ENCODE measurements at places on chromosomes 2 and 18.

- DNase-seq: peak; percentile 41
These were observed 29.7 kb downstream of the NOL10 start for GRCh38 chr2:10659898-10660568.

DNA sequence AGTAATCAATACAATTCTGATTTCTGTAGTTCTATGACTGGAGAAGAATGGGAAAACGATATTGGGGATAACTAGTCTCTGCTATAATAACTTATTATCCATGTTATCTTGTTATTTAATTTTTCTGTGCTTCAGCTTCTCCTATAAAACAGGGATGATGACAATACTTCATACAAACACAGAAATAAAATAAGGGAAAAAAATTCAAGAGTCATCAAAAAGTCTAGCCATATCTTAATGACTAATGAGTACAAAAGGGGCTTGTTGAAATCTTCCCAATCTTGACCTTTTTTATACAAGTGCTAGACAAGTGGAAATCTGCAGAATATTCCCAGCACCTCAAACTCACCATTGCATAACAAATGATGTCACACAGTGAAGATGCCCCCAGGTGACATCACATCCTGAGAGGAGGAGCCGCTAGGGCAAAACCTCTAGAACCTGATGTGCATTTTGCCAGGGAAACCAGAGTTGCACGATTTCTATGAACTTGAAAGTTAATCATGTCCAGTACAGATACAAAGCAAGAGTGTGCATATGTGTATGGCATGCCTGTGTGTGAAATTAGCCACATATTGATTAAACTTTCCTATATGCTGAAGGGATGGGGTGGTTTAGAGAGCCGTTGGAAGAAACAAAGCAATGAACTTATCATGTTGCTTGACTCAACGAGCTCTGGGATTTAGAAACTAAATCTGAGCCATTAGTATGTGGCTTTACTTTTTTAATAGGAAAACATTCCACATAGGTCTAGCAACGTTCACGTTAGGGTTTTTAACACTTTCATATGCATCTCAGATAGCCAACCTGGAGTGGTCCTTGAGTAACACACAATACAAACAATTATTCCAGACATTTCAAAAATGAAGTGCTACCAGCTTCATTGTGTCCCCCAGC, 278.9 kb downstream of the SLC4A3 start:
- no peak for DNase-seq

- no peak for DNase-seq
These were observed 101.8 kb downstream of the TRIB2 start for GRCh38 chr2:12818416-12819102.

DNA sequence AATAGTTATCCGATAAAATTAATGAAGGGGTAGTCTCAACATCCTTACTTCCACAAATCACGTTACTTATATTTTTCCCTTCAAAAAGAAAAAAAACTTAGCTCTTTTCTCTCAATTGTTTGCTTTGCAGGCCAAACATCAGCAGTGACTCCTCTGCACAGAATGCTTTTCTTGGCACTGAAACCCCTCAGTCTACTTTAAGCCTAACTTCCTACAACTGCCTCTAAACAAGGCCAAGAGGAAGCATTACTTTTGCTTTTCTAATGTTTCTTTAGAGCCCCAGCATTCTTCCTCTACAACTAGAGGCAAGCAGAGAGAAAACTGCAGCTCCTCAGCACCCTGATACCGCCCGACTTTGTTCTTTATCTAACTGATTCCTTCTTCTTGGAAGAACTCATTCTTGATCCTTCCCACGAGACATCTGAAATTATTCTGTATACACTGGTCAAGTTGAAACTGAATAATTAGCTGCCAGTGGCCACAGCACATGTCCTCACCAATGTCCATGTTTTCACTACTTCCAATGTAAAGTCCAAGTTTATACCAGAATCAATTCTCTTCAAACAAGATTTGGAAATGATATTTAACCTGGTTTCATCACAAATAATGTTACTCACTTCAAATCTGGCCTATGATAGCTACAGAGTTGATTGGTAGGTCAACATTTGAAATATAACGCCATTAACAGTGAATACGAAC, 55.3 kb downstream of the DTNB start:
- no peak for DNase-seq

- no peak for DNase-seq
These were observed 124.9 kb downstream of the ARHGAP15 start for GRCh38 chr2:143254110-143254509.

DNA sequence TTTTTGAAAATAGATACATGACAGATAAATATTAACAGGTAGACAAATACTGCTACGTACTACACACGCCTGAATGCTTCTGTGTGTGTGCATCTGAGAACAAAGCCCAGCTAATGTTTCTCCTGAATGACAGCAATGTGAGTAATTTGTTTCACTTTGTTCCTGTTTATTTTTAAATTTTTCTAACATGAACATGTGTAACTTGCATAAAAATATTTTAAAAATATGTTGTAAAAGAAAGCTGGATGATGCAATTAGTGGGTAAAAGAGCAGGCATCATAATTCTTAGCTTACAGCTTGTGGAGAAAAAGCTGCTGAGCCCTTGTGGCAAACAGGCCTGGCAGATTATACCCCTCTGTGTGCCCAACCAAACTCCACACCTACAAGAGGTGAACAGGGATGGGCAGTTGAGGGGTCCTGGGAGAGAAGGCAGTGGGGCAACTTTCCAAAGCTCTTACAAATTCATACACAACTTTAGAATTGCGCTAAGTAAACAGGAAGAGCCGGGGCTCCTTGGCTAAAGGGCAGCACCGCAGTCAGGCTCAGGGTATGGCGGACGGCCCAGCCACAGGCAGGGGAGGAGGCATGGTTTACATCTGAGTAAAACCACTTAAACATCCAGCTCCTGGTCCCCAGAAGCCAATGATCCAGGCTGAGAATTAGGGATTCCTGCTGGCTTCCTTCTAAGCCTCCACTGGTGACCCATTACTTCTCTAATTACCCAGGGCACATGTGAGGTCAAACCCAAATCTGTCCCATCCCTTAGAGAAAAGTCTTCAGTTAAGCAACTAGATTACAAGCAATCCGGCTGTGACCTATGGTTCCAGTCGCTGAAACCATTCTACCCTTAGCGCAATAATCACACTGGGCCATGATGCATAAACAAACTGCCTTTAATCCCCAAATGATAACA, 14.0 kb downstream of the PXDN start:
- no peak for DNase-seq

- DNase-seq: no peak
These were observed 194.7 kb upstream of the TFPI start for GRCh38 chr2:187748958-187749357.

DNA sequence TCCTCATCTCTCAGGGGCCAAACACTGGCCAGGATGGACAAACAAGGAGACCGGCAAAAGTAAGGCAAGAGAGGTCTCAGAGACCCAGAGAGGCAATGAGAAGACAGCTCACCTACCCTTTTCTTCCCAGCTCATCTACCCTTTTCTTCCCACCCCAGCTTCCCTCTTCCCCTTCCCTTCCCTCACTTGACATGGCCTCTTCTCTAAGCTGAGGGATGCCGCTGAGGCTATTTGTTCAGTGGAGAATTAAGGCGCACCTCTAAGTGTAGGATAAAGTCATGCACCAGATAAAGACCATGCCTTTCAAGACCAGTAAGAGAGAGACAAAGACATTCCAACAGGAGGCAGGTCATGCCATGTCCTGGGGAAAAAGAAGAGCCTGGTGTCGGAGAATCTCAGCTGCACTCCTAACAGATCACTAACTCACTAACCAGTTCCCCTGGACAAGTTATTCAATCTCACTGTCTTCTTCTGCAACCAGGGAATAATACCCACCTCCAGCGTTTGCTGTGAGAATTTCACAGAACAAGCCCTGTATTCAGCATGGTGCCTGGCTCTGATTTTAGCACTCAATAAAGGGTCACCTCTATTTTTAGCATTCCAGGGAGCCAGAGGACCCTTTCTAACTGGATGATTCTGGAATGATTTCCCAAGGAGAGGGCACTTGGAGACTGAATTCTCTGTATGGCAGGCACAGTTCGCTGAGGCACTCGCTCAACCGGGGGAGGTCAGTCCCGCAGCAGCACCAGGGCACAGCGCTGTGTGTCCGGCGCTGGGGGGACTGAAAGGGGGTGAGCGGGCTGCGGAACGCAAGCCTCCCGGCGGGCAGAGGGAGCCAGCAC, 3.0 kb upstream of the FOSL2 start:
- DNase-seq: no peak

- DNase-seq: peak; percentile 30
These were observed 43.1 kb downstream of the KCTD18 start for GRCh38 chr2:200466425-200467418.

DNA sequence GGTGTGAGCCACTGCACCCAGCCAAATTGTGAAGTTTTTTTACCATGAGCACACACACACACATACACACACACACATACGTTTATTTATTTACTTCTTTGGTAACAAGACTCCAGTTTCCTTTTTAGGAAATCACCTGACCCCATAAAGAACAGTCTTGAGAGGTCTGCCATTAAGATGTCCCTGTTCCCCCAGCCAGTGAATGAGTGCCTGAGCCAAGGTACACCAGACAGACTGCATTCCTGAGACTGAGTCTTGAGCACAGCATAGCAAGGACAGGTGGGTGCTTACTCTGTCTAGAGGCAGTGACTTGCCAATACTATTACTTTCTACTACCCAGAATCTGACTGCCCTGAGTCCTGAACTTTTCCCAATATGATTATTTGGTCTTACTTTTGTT, 167.2 kb upstream of the SATB2 start:
- DNase-seq: no peak

- DNase-seq: no peak
These were observed 866.6 kb downstream of the CPS1 start for GRCh38 chr2:211423018-211423417.

GRCh38 chr2:794554-795241, 117.5 kb upstream of the TMEM18 start:
- DNase-seq: no peak

DNA sequence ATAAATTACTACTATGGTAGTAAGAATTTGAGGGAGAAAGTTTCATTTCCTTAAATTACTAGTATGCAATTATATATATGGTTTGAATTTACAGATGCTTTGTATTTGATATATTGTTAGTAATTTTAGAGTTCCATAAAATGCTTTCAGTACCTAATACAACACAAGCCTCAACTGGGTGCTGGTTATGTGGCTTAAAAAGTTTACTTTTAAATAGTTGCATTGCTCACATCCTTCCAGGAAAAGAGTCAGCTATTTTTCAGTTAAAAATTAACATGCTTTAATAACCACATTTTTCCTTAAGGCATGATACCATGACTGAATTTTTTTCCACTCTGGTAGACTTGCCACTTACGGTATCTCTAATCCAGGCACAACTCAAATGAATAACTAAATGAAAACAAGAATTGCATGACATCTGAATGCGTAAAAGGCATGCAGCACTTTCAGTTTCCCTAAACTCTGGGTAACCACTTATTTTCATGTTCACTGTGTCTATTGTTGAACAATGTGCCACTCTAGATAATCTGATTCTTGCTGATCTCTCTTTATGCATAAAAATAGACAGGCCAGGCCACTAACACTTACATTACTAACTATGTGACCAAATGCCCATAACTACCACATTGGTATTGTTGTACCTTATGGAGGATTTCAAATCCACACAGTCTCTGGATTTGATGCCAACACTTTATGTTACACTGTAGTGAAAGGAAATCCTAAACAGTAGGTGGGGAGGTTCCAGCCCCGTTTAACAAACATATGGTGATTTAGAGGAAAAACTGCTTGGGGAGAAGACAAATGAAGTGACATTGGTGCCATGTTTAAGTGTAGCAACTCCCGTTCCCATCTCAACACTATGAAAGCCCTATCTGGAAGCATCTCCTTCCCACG, 35.5 kb upstream of the SLC35F5 start:
- no peak for DNase-seq

DNA sequence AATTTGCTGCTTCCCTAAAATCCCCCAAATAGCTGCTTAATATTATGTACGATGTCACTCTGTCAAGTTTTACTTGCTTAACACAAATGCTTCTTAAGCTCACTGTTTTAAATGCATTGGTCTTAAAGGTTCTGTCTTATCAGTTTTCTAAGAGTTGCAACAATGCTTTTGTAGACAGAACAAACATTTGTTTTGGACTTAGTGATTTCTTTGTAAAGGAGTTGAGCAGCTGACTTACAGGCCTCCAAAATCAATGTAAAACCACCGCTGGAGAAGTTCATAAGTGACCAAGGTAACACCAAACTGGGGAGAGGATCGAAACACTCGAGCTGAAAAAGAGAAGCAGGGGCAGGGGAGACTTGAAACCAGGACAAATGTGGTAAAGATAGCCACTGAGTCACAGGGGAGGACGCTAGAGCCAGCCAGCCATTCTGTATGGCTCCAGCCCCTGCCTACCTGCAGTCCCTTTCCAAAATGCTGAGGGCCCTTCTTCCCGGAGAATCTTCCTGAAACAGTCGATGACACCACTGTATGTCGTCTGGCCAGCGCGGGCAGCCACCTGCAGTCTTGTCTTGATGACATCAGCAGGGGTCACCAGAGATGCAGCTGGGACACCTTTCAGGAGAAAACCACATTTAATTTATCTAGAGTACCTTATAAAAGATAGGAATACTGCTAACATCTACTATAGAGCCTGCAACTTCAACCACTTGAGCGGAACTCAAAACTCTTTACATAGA, 100.2 kb downstream of the DYNC1I2 start:
- no peak for DNase-seq

GRCh38 chr18:13003466-13003896, 12.3 kb downstream of the CEP192 start:
- no peak for DNase-seq

- no peak for DNase-seq
These were observed 436.1 kb downstream of the LRRTM4 start for GRCh38 chr2:77086051-77086450.

DNA sequence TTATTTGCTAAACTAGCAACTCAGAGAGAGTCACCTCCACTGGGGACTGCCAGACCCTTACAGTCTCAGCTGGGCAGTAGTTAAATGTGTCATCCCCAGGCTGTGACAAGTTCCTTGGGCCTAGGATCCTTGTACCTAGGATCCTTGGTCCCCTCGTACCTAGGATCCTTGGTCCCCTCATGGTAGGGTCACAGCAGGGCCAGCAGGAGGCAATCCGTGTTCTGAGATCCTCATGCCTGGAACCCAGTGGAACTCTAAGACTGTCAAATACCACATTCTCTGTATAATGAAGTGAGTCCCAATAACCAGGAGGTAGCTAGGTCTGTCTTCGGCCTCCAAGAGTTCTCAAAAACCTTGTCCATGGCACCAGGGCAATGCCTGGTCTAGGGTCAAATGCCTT, 60.8 kb downstream of the LYPD6B start:
- DNase-seq: no peak

DNA sequence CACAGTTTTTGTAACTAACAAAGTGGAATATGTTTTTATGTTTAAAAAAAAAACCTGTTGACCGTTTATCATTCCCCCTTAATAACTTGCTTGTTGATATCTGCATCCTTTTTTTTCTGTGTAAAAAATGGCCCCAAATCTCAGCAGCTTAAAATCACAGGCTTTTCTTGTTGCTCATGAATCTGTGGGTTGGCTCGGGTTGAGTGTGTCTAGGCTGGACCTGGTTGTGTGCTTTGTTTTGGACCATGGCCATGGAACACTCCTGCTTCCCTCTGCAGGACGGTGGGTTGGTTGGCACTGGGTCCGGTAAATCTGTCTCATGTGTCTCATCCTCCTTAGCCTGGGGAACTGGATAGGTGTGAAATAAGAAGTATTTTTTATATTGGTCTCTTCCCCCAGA, 139.0 kb upstream of the LINC00305 start:
- DNase-seq: no peak
